ENCODE measurements at places on chromosomes 16 and 17.

DNA sequence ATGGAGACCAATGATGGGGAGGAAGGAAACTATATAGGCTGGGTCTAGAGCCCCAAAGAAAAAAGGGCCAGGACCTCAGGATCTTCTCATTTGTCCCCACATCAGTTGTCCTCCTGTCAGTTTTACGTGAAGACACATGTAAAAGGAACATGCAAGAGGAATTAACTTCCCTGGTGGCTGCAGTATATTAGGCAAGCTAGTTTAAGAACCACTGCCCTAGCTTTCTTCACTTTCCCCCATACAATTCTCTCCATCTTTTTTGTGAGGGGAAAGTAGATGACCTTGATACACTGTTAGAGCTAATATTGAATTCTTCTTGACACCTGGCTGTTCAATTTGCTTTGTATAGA, 2.3 kb downstream of the MAP3K3 start:
- DNase-seq, result no peak

GRCh38 chr16:88911946-88912310, 45.5 kb upstream of the PABPN1L start:
- no peak for DNase-seq

GRCh38 chr17:71902894-71903506, 217.8 kb upstream of the SOX9 start:
- no peak for DNase-seq

GRCh38 chr17:8109661-8110455, 8.5 kb downstream of the ALOXE3 start:
- peak; percentile 73 for DNase-seq

- no peak for DNase-seq
These were observed 69.9 kb downstream of the FTO start for GRCh38 chr16:53773881-53774280.

DNA sequence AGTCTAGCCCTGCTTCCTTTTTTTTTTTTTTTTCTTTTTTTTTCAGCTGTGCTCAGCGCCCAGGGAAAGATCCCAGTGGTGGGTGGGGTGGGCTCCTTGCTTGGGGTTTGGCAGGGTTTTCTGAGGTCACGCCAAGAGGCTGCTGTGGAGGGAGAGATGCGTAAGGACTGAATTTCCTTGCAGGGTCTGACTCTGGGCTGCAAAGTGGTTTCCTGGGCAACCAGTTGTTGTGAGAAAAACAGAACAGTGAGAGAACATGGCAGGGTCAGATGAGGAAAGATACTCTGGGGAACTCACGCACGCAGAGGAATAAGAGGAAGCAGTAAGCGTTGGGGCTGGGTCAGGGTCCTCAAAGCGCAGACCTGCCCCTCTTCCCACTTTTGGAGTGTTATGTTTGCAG, 119.5 kb downstream of the IRF8 start:
- no peak for DNase-seq

DNA sequence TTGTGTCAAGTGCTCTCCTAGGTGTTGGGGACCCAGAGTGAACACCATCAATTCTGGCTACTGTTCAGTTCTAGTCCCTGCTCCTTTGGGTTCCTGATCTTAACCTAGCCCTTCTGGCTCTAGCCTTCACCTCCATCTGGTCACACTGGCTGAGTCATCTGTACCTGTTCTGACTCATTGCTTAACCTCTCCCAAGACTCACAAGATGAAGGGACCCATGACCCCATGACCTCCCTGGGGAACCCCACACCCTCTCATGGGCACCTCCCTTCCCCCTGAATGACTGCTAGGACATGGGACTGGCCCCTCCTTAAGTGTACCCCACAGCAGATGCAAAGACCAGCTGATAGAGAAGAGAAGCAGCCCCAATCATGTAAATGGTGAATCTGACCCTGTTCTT, 345.8 kb upstream of the CDH5 start:
- DNase-seq, result no peak

- DNase-seq, result no peak
These were observed 22.5 kb downstream of the HEATR9 start for GRCh38 chr17:35846055-35846809.

DNA sequence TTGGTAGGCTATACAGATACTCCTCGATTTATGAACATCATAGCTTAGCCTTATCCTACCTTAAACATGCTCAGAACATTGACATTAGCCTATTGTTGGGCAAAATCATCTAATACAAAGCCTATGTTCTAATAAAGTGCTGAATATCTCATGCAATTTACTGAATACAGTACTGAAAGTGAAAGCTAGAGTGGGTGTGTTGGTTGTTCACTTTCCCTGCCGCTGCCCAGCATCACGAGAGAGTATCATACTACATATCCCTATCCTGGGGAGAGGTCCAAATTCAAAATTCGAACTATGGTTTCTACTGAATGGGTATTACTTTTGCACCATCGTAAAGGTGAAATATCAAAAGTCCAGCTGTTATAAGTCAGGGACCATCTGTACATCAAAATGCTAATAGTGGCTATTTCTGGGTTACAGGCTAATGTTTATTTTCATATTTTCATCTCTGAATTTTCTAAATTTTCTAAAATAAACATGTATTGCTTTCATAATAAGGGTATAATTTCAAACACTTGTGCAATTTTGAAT, 54.5 kb downstream of the NACA2 start:
- DNase-seq, result no peak

DNA sequence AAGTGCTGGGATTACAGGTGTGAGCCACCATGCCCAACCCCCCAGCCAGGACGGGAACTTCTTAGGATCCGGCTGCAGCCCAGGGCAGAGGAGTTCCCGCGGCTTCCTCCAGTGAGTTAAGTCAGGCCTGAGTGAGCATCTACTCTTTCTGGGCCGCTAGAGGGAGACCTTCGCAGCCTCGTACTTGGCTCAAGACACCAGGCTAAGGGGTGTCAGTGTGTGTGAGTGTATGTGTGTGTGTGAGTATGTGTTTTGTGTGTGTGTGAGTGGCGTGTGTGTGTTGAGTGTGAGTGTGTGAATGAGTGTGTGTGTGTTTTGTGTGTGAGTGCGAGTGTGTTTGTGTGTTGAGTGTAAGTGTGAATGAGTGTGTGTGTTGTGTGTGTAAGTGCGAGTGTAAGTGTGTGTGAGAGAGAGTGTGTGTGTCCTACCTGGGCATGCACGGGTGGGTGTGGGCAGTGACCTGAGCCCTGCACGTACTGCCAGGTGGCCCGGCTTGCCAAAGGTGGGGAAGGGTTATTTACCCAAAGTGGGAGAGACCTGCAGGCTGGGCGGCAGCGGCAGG, 58.5 kb downstream of the TMEM235 start:
- DNase-seq, result peak; percentile 50

DNA sequence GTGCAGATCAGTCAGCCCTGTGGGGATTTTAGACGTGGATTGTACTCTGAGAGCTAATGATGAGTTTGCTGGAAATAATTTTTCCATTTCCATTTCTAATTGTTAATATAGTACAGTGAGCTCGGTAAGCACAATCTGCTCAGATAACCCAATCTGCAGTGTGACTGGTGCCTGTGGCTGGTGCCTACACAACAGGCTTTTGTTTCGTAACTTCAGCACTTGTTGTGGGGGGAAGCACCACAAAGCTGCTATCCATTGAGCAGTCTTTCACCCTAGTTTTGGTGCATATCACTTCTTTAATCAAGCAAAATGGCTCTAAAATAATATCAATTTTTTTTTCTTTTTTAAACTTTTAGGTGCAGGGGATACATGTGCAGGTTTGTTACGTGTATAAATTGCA, 534.9 kb upstream of the HSBP1 start:
- no peak for DNase-seq

DNA sequence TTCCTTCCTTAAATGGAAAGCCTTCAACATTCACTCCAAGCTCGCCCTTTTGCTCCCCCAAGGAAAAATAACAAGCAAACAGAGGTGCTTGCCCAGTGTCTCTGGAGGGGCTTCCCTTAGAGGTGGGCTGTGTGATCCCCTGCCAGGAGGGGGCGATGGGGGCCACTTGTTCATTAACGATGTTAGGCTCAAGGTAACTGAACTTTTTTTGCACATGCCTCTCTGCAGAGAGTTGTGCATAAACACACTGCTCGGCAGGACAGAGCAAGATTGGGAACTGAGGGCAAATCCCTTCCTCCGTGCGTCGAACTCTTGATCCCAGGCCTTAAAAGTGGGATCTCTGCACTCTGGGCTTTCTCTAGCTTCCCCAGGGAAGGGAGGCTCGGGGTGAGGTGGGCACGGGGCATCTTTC, 15.5 kb upstream of the NAGLU start:
- no peak for DNase-seq

DNA sequence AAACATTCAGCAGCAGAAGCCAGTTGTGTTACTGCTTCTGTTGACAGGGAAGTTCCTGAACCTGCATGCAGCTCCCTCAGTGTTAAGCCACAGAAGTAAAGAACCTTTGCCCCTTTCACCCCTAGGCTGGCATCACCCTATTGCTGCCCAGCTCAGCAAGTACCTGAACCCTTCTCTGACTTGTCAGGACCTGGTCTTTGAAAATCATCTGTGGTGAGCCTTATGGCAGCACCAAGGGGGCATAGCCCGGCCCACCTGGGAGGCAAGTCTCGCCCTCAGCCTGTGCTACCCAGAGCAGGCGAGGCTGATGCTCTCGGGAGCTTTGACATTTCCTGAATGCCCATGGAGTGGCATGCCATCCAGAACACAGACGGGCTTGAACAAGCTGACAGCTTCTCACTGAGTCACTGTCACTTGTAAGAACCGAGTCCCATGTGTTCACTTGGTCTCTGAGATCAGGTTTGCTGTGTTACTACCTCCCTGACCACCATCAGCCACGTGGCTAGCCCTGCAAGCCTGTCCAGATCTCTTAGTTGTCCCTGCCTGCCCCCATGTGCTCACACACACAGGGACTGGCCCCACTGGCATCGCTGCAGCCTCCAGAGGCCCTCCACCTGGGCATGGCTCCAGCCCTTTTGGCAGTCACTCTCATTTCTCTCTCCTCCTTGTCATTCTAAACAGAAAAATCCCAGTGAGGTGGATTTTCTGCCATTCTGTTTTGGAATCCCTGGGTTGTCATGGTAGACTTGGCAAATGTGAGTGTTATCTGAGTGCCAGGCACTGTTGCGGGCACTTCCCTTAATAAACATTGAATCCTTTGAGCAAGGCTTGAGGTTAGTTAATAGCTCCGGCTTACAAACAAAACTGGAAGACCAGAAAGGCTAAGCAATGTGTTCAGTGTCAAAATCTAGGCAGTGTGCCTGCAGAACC, 2.9 kb upstream of the CARMIL2 start:
- no peak for DNase-seq

- DNase-seq, result no peak
These were observed 42.3 kb downstream of the ABR start for GRCh38 chr17:1137465-1137894.

DNA sequence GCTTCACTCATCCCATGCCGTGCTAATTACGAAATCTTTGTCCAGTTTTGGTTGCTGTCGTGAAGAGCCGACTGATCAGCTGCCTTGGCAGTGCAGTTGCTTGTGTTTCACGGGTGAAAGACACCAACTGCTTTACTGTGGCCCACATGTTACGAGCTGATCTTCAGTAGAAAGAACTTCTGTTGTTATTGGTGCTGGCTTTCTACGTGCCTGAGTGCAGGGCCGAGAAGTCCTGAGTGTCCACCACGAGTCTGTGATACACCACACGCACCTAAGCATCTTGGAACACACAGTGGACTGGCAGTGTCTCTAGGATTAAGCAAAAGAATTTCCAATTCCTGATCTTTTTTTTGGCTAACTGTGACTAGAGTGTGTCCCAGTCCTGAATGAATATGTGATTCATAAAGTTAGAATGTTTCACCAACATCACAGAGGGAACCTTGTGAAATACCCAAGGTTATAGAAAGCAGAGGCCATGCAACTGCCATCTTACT, 70.4 kb upstream of the CLEC18A start:
- no peak for DNase-seq

GRCh38 chr17:40069751-40070708, 7.3 kb downstream of the THRA start:
- DNase-seq, result peak; percentile 15

DNA sequence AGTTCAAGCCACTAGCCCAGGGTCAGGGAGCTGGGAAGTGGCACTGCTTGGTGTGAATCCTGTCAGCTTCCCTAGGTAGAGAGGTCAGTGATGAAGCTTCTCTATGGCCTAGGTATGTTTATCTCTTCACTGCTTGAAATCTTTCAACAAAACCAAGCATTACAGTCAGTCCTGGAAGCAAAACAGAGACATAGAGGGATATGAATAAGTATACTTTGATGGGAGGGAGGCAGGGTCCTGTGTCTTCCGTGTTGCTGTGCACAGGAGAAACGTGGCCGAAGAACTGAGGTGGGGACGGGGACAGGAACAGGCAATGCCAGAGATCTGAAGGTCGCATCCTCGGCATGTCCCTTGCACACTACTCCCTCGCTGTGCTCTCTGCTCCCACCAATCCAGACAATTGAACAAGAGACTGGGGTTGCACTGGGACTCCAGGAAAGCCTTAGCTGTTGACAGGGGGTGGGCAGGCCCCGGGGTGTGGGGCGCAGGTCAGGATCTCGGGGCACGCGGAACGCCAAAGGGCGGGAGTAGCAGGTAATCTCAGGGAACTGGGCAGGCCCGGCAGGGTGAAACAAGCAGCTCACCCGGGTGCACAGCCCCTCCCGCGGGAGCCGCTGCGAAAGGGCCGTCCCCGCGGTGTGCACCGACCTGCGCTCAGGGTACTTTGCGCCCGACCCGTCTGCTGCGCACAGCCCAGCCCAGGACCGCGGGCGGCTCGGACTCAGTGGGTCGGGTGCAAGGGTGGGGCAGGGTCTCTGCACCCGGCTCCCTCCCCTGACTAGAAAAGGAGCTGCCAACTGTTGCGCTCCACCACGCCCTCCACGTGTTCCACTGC, at the start of gene MT1H:
Gene MT1H, plus strand, starts transcription at position 810 of the 835 bp plus-strand sequence. CDS start 71 bp downstream, outside the sequence.
- no peak for DNase-seq

DNA sequence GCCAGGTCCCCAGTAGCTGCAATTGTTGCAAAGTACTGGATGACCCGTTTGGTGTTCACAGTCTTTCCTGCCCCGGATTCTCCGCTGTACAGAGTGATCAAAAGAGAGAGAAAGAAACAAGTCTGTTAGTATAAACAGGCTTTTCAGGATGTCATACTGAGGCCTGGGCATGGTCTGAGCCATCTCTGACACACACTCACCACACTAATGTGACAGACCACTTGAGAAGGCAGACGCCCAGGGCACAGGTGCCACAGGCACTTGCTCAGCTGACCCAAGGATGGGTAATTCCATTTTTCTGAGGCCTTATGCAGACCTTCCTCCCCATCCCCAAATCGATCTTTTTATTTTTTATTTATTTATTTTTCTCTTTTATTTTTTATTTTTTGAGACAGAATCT, 7.5 kb downstream of the MYH3 start:
- DNase-seq, result no peak
